ENCODE measurements at places on chromosomes 2 and 18.

DNA sequence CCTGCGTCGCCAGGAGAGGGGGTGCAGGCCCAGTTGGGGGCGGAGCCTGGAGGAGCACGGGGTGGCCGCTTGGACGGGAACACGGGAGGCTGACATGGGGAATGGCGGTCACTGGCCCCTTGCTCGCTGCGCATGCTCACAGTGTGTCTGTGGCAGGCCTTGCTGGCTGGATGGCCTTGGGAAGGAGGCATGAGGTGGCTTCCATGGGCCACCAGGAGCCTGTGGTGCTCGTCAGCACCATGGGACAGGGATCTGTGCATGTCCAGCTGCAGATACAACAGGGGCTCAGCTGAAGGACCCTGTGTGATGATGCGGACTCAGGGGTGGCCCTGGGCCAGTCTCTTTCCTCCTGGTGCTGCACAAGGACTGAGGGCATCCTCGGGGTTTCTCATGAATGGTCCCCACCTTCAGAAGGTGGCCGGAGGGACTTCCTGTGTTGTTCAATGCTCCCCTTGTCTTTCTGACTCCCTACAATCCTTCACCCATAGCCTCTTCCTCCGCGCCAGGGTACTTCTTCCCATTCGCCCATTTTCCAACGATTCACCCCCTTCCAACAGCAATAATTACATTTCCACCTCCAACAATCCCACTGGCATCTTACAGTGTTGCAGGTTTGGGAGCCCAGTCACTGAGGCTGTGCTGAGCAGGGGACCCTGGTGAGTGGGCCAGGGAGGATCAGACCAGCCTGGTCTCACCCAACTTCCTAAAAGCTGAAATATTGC, 3.4 kb upstream of the SP140L start:
- DNase-seq: no peak

DNA sequence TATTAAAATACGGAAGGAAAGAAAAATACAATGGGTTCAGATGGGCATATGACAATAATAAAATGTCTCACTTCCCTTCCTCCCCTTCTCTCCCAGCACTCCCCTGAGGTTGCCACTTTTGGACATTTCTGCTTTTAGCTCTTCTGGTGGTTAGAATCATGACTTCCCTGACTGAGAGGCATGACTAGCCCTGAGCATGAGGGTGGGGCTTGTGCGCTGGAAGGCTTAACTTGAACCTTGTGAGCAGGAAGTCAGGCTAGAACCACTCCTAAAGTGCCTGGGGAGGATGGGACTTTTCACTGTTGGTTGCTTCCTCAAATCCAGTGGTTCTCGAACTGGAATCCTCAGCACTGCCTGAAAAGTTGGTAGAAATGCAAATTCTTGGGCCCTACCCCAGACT, 19.7 kb upstream of the ARHGAP25 start:
- DNase-seq: no peak

DNA sequence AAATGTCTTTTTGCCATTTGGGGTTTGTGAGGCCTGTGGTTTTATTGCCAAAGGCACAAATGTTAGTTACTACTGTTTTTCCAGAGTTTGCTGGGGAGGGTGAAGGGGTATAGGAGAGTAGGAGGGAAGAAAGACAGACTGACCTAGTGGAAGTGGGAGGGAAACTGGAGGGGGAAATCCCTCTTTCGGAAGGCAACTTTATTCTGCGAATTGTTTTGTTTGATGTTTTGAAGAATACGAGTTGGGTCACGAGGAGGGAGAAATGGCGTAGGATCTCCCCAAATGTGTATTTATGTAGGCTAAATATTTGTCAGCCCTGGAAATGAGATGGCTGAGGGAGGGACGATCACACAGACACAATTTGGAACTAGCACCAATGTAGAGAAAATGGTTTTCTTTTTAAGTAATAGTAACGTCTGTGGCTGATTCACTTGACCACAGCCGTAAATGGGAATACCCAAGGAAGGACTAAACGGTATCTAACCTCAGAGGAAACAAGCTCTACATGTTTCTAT, 172.3 kb downstream of the ICOS start:
- DNase-seq: no peak

GRCh38 chr2:195532628-195533271, 124.3 kb upstream of the SLC39A10 start:
- peak; percentile 44 for DNase-seq

- no peak for DNase-seq
Observed at GRCh38 chr2:231429901-231430300, 34.4 kb downstream of the NCL start.
